ENCODE measurements at places on chromosomes 2 and 18.

- DNase-seq, result no peak
Observed at GRCh38 chr18:34562252-34562870, 147.7 kb upstream of the DTNA start.

DNA sequence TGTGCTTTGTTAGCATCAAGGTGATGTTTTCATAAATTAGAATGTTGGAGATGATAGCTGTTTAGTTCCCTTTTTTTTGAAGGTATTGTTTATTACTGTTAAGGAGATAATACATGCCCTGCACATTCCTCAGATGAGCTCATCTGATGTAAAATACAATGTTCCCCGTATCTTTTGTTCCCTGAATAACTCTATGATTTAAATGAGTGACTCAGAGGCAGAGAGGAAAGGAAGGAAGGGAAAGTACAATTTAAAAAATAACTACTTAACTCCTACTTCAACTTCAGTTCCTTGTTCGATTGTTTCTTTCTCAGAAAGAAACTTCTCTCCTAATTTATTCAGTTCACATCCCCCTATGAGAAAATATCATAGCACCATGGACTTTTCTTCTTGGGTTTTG, 208.7 kb downstream of the KCNE4 start:
- no peak for DNase-seq

- no peak for DNase-seq
Observed at GRCh38 chr2:58721912-58722591, 480.9 kb upstream of the FANCL start.

DNA sequence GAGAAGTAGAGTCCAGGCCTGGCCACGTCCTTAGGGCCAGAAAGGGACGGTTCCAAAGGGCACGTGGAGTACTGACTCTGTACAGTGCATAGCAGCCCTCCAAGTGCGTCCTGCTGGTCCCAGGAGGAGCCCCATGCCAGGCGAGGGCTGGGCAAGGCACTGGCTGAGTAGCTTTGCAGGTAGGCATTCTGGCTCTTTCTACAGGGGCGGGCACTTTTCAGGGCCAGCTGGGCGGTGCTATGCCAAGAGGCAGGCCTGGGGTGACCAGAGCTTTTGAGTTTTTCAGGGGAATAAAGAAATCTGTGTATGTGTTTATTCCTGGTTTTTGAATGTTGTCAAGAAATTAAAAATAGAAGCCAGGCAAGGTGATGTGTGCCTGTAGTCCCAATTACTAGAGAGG, 15.4 kb upstream of the GLI2 start:
- DNase-seq, result no peak

GRCh38 chr2:107543793-107544192, 282.9 kb upstream of the RGPD4 start:
- no peak for DNase-seq

DNA sequence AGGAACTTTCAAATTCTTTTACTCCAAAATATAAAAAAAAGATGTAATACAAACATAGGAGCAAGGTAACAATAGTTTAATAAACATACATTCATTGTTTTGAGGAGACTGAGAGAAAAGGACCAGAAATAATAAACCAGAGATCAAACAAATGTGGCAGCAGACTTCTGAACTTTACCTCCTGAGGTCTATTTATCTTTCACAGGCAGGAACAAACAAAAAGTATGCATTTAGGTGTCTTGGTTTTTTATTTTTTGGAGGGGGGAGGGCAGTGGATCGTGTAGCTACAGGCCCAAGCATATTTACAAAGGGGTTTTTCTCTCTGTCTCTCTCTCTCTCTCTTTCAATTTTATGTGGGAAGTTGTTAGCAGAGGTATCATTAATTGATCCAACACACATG, 5.6 kb downstream of the PPP4R1 start:
- no peak for DNase-seq

- no peak for DNase-seq
Observed at GRCh38 chr2:126898636-126899035, at the start of gene TEX51. Gene TEX51, plus strand, starts transcription at chr2:126898890. Its CDS starts 29 bp downstream, at chr2:126898919.

GRCh38 chr2:47249157-47249900, 94.2 kb upstream of the STPG4 start:
- no peak for DNase-seq

- no peak for DNase-seq
Observed at GRCh38 chr18:26479681-26480079, 68.7 kb downstream of the KCTD1 start.

- DNase-seq, result peak; percentile 39
Observed at GRCh38 chr18:63025251-63026090, 294.1 kb downstream of the BCL2 start.

GRCh38 chr2:10356439-10356811, 53.7 kb downstream of the HPCAL1 start:
- no peak for DNase-seq

- peak; percentile 67 for DNase-seq
Observed at GRCh38 chr2:38925982-38926381, 36.3 kb downstream of the ARHGEF33 start.

DNA sequence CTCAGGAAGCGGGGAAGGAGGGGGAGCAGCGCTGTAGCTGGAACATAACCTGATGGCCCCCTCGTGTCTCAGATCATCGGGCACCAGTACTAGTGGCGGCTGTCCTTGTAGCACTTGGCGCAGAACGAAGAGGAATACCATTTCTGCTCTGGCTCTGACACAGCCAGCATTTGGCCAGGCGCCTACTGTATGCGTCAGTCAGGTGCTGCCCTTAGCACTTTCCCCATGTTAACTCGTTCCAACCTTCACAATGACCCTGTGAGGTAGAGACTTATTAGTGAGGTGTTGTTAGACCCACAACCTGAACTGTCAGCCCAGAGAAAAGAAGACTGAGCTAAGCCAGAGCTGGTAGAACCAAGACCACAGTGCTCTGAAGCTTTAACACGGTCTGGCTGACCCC, 47.7 kb upstream of the EML6 start:
- no peak for DNase-seq

DNA sequence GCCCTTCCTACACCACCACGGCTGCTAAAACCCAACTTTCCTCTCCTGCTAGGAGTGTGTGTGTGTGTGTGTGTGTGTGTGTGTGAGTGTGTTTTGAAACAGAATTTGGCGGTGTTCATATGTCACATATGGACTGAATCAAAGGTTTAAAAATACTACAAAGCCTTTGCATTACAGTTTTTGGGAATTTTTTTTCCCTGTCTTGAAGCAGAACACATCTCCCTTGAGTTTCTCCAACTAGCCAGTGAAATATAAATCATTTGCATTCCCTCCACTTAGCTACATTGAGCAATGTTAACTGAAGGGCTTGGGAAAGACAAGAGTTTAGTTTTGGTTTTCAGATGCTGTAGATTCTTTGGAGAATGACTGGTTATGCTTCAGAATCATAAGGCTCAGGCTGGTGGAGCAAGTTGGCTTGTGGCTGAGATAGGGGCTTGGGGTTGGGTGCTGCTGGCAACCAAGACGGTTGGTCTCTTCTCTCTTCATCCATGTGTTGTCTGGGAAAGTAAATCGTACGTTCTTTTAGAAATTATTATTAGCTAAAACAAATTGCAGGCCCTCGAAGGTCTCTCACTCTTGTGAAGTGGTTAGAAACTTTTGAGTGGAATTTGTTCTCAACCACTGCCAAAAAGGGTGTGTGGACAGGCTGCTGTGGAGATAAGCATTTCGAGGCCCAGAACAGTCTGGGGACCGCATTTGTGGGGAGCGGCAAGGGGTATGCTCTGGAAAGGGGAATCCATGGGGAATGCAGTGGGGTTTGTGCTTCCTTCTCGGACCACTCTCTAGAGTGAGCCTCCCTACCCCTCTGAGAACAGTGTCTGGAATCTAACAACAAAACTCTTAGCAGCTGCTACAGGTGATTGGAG, 1.4 kb downstream of the NRP2 start:
- no peak for DNase-seq

DNA sequence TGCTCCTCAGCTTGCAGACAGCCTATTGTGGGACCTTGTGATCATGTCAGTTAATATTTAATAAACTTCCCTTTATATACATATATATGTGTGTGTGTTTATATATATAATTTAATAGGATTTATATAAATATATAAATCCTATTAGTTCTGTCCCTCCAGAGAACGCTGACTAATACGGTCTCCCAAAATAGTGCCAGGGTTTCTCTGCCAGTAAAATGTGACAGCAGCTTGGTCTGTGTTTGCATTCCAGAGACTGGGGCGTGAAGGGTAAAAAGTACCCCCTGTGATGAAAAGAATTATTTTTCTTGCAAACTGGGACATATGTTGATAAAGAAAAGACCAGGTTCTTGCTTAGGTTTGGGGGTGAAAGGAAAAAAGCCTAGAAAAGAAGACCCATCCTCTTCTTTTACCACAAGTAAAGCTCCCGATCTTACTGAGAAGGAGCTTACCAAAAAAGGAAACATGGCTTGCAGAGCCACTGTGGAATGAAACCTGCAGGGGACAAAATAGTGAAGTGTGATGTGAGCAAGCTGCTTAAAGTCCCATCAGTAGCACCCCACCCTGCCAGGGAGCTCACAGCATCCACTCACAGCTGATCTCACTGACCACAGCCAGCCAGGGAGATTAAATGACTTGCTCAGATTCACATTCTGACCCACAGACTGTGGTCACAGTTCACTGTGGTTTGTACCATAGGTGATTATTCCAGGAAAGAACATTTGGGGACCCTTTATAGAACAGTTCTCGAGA, 110.9 kb upstream of the RMP24 start:
- DNase-seq, result peak; percentile 70

DNA sequence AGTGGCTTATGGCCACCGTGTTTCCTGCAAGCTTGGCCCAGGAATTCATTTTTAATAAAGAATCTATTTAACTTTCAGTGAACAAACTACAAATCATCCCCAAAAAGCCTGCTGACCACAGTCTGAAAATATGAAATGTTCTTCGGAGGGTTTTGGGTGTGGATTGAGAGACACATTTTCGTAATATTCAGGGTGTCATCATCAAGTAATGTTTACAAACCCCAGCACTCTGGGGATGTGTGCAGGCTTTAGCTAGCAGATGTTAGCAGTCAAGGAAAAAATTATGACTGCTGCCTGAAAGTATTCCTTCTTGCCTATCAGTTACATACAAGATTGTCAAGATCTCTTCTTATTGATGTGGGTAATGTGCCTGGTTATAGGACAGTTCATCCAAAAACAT, 143.9 kb upstream of the FN1 start:
- DNase-seq, result no peak

GRCh38 chr2:36287363-36288275, 68.0 kb upstream of the CRIM1 start:
- no peak for DNase-seq

- no peak for DNase-seq
Observed at GRCh38 chr2:157466764-157467163, 22.9 kb upstream of the CYTIP start.

GRCh38 chr18:77959248-77959647, 709.6 kb downstream of the GALR1 start:
- DNase-seq, result no peak

- no peak for DNase-seq
Observed at GRCh38 chr2:10504370-10504993, 56.4 kb upstream of the ODC1 start.
